ENCODE measurements at places on chromosomes 12 and 14.
A peak's percentile ranks its signal among the peaks of the same experiment; 100 is the strongest.

DNA sequence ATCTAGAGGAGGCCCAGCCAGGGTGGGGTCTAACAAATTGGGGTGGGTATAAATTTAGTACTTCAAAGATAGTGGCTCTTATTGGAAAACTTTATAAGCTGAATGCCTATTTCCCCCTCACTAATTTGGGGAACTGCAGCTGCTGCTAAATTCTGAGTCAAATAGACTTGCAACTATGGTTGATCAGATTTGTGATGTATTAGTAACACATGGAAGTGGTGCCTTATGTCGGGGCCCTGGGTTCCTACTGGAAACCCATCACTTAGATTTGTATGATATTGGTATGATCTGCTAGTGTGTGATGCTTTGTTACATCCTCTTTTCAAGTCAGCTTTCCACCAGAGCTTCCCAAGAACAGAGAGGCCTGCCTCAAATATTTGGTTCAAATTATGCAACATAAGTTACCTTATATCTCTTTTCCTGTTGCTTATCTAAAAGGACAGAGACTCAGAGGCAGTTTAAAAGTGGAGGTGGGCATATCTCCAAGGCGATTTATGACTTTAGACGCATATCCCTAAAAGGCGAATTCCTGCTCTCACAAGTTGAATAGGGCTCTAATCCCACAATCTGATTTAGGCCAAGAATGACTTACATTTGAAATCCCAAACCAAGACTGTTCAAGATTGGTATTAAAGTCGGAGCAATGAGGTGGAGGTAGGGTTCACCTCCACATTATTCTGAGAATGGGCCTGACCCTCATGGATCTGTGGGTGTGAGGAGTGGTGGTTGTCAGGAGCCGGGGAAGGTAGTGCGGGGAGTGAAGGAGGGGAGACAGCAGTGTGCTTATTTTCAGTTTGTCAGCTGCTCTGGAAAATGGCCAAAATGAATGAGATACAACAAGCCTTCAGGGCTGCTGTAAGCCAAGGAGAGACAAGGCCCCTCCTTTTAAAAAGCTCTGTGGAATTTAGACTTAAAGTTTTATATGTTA, 425.8 kb downstream of the RAD51B start:
- DNase-seq, result no peak

DNA sequence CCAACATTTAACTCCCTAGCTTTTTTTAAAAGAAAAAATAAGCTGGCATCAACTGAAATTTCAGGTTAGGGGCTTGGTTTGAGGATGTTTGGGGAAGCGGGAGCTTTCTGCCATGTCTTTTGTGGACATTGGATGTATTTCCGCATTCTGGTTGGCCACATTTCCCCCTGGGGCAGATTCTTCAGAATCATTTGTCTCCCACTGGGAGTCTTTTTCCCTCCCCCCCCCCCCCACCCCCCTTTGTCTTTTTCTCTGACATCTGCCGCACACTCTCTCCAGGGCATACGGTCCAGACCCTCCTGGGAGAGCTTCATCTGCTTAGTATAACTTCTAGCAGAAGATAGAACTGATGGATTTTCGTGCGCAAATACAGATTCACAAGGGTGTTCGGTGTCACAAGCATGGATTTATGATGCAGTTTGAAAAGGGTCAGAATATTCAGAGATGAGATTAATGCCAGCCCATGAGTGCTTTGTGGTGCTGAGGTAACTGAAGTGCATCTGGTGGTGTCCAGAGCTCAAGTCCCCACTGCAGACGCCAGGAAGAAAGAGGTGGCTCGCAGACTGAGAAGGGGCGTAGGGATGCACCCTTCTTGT, 40.2 kb downstream of the ETV6 start:
- DNase-seq, result peak; percentile 75

DNA sequence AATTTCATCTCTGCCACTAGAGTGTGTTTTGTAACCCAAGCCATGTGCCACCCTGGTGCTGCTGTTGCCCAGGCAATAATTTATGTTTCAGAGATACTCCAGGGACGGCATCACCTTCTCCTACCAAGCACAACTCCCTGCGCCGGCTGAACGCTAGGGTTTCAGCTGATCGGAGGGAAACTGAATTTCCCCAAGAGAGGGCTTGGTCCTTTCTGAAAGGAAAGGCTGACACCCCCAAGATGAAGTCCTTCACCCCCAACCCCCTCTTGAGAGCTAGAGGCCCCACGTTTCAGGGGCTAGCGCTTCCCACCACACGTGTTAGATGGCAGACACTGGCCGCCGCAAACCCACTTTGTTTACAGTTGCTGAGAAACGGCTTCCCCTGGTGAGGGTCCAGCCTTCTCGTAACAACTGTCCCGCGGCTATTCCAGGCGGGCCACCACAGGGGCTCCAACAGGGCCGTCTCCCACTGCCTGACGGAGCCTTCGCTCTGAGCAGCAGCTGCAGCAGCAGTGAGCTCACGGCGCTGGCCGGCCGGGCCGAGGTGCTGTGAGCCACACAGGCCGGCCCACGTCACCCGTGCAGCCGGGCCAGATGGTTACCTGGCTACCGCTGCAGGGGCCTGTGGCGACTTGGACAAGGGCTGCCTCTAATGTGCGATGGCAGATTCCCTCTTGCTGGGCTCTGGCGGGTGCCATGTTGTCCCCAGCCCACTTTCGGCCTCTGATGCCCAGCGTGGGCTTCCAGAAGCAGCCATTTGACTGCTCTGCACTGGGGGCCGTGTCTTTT, 66.4 kb downstream of the TESC start:
- DNase-seq, result peak; percentile 53

DNA sequence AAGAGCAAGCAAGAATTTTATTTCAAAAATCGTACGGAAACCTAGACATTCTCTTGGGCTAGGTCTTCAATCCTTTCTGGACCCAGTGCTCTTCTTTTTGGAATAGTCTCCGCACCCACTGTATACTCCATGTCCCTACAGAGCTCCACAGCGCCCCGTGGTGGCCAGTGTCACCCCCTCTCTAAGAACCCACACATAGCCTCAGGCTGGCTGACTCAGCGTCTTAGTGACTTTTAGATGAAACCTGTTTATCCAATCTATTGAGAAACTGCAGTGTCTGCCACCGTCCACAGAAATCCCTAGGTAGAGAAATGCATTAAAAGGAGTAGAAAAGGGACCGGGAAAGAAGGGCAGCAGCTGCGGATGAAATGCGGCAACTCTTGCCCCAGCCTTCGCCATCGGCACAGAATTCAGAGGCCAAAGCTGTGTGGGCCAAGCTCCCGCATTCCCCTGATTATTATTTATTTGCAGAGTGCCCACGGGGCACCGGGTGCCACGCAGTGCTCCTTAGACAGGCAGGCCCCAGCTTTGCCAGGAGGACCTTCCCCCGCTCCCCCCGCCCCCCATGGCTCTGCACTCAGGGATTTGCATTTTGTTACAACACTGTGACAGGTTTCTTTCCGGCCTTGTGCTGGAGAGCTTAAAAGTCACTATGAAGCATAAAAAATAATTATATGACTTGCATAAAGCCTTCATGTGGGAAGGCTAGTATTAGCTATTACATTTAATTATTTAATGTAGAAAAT, 170.1 kb upstream of the FKBP4 start:
- DNase-seq, result no peak

GRCh38 chr14:52348776-52349175, 34.7 kb downstream of the PTGER2 start:
- DNase-seq, result no peak

GRCh38 chr12:30896461-30896860, 30.1 kb upstream of the TSPAN11 start:
- no peak for DNase-seq

GRCh38 chr14:53109105-53110041, 43.8 kb downstream of the DDHD1 start:
- DNase-seq, result no peak

DNA sequence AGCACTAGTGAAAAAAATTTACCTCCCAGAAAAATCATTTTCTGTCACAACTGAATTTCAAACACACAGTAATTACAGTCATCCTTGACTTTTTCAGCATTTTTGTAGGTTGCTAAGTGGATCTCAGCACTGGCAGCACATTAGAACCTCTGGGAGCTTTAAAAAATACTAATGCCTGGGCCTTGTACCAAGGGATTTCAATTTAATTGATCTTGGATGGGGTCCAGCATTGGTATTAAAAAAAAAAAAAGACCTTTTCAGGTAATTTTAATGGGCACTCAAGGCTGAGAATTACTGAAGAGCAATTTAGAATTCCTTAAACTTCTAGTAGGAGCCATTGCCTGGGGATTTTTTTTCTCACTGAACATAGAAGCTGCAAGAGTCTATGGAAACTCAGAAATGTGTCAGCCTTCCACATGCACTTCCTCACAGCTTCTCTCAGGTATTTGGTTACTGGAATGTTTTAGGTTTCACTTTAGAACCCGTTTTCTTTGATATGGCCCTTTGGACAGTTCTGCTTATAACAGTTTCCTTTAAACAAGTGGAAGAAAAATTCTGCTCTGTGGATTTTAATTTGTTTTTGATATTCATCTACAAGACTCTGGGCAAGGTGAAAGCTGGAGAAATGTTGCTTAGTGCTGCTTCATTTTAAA, 88.5 kb upstream of the DACT1 start:
- no peak for DNase-seq

- no peak for DNase-seq
Measured at GRCh38 chr14:52012635-52013034, 23.3 kb downstream of the RTRAF start.

DNA sequence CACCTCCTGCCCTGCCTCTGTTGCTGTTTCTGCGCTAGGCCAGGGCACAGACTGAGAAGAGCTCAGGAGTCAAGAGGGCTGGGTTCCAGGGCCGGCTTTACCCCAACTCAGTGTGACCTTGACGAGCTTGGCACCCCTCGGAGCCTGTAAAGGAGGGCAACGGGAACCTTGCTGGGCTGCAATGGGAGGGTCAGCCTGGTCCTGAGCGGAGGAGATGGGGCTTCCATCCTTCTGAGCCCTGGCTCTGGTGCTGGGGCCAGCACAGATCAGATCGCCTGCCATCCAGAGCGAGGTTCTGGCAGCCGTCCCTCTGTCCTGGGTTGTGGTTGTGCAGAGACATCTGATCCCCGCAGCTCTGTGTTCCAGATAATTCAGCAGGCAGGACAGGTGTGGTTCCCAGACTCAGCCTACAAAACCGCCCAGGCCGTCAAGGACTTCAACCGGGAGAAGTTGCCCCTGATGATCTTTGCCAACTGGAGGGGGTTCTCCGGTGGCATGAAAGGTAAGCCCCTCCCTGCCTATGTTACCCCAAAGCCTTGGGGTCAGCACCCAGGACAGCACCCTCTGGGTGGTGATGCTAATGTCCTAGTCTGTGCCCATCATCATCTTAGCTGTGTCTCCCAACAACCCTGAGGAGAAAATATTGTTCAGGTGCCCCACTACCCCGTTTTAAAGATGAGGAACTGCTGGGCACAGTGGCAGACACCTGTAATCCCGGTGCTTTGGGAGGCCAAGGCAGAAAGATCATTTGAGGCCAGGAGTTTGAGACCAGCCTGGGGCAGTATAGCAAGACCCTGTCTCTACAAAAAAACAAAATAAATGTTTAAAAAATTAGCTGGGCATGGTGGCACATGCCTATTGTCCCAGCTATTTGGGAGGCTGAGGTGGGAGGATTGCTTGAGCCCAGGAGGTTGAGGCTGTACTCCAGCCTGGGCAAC, 50.2 kb downstream of the FOXN4 start:
- DNase-seq, result no peak

DNA sequence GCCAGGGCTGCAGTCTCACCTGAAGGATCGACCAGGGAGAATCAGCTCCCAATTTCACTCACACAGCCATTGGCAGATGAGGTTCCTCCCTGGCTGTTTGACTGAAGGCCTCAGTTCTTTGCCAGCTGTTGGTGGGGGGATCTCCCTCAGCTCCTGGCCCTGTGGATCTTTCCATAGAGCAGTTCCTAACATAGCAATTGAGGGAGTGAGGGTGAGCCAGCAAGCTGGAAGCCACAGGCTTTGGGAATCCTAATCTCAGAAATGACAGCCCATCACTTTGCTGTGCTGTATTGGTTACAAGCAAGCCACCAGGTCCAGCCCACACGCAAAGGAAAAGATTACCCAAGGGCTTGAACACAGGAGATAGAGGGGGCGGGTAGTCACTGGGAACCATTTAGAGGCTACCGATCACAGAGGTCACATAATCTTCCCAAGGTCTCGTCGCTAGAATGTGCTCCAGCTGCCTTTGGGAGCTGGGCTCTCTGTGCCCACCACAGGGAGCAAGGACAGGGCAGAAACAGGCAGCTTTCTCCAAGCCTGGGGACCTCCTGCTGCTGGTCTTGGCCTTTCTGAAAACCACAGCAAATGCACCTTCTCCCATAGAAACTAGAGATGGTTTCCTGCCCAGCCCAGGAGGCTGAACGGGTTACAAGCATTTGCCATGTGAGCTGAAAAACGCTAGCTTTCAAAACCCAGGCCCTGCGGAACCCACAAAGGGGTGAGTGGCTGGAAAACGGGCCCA, 4.6 kb upstream of the OTUB2 start:
- no peak for DNase-seq

GRCh38 chr12:89960011-89960507, 251.4 kb upstream of the ATP2B1 start:
- DNase-seq, result no peak

DNA sequence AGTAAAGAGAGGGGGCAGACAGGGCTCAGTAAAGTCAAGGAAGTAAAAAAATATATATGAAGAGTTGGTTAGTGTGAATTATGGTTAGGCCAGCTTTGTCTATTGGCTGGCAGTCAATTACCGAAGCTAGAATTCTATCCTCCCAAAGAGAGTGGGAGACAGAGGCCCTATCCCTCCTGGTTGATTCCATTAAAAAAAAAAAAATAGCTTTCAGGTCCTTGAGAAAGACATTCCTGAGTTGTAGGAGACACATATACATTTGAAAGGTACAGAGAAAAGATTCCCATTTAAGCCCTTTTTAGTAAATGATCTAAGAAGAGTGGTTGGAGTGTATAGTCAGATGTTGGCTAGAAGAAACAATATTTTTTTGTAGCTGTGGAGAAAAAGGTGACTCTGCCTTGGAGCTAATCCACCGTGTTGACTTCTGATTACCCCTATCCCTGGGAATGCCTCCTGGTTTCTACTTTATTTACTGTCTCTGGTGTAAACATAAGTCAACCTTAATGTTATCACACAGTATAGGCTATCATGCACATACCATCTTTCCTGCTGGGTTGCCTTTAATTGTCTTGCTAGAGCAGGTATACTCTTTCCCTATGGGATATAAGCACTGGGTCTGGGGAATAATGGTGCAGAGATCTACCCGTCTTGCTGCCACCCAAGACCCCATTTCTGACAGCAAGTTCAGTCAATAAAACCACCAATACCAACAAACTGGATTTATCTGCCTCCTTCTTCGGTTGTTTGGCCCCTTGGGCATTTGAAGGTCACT, 859.9 kb upstream of the ATXN7L3B start:
- DNase-seq, result no peak

- DNase-seq, result no peak
Measured at GRCh38 chr14:58826845-58827686, 189.3 kb downstream of the DACT1 start.

DNA sequence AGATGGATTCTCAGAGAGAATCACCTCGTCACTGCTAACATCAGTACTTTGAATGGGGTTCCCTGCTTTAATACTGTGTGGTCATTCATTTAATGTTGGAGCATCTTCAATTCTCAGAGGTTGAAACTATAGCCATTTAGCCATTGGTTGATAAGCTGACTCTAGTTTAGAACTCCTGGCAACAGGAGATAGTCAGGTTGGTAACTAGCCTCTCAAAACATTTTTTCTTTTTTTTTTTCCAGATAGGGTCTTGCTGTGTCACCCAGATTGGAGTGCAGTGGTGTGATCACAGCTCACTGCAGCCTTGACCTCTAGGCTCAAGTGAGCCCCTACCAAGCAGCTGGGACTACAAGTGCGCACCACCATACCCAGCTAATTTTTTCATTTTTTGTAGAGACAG, 3.5 kb upstream of the NCKAP5L start:
- no peak for DNase-seq
